ENCODE measurements at places on chromosomes 2 and 18.

DNA sequence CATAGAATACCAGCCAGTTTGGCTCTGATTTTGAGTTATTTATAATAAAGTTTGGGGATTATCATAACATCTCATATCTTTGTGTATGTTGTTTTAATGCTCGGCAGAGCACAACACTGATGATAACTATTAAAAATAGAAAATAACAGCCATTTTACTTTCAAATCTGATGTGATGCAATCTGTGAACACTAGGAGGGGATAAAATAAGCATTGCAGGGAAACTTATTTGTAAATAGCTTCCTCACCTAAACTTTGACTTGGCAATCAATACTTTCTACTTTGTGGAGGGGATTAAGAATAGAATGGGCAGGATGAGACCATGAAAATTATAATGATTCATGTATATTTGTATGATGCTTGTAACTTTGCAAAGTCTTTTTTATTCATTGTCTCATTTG, 54.4 kb downstream of the USP14 start:
- DNase-seq = no peak

DNA sequence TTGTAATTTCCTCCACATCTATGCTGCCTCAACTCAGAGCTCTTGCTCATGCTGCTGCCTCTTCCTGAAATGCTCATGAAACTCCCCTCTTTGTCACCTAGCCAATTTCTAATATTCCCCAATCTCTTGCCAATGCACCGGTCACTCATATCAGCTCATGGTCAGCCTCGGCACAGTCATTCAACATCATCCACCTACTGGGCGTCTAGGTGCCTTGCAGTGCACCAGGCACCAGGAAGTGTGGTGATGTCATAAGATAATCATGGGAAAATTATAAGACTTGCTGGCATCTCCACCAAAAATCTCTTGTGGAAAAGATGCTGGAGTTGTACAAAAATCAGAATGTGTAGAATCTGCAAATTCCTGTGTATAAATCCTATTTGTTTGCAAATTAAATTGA, 52.6 kb upstream of the RAB27B start:
- DNase-seq = no peak

GRCh38 chr18:3479978-3480509, 30.1 kb downstream of the TGIF1 start:
- no peak for DNase-seq

GRCh38 chr2:161178756-161179155, 18.5 kb downstream of the TANK start:
- no peak for DNase-seq

- no peak for DNase-seq
Observed at GRCh38 chr2:218884519-218884918, 3.9 kb downstream of the WNT10A start.

DNA sequence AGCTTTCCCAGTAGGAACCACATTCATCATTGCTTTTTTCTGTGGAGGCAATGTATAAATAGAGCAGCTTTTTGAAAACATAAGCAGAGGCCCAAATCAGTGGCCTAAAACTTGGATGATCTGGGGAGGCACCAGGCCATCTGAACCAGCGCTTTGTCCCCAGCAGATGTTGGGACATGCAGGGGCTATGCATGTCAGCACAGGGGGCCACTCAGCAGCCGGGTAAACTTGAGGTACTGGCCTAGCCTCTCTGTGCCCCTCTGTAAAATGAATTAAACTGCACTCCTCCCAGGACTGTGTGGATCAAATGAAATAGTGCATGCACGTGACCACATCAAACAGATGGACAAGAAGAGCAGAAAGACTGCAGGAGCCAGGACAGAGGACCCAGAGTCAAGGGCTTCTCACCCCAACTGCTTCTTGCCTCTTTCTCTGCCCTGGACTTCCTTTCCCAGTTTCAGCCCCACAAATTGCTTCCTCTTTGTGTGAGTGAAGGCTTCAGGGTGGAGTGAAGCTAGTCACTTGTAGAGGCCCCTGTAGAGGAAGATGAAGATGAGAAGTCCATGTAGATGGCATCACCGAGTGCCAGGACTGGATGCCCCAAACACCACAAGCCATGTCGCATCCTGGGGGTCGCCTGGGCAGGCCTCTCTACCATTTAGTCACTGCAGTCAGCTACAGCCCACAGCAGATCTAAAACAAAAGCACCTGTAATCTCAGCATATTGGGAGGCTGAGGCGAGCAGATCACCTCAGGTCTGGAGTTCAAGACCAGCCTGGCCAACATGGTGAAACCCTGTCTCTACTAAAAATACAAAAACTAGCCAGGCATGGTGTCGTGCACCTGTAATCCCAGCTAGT, 53.2 kb downstream of the IMPA2 start:
- no peak for DNase-seq

- no peak for DNase-seq
Observed at GRCh38 chr2:173196080-173196479, 120.4 kb downstream of the MAP3K20 start.

DNA sequence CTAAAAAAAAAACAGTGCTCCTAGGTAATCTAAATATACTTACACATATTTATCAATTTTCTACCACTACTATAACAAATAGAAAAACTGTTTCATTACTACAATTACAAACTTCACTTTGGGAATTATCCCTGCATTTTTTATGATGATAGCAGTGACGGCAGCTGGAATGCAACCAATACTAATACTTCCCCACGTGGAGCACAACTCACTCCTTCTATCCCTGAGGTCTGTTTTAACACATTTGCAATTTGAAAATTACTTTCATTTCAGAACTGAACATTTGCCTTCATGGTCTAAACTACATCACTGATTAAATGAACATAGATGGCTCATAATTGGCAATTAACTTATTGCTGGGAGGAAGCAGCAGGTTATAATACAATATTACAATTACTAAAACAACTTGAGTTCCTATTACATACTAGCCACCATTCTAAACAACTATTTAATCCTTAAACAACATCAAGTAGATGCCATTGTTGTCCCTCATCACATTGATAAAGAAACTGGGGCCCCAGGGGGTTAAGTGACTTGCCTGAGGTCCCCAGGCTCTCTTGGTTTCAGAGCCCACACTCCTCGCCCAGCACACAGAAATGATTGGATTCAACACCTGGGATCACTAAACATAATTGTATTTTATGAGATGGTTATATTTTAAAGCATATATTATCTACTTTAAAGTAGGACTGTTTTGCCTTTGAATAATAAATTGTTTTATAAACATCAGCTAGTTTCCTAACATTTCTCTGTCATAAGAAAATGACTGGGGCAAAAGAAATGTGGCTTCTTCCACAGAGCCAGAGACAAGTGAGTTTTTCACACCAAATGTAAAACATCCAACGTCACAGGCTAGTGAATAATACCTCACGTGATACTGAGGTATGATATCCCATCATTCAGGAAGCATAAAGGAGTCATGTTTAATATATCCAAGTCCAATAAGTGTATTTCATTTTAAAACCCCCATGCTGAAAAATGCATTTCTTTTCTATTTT, 6.2 kb downstream of the COLEC12 start:
- no peak for DNase-seq

GRCh38 chr2:38029512-38029911, 46.4 kb downstream of the CYP1B1 start:
- no peak for DNase-seq

GRCh38 chr2:58698620-58699019, 457.5 kb upstream of the FANCL start:
- DNase-seq = no peak

GRCh38 chr18:54109131-54109683, 115.3 kb downstream of the MBD2 start:
- DNase-seq = no peak

- no peak for DNase-seq
Observed at GRCh38 chr2:69184224-69184623, 171.2 kb downstream of the ANTXR1 start.

DNA sequence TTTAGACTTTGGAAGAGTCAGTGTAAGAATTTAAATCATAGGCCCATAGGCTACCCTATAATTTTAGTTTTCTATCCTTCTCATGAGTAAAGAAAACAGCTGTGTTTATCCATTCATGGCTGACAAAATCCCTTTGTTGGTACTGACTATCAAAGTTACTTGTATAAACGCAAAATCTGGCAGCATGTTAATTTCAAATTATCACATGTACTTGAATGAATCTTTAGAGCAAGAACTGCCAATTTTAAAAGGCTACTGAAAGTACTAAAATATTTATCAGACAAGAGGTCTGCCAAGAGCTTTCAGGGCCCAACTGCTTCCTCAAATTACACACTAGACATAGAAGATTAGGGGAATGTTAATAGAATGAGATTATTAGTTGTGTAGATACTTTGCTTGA, 66.6 kb downstream of the MYL12B start:
- no peak for DNase-seq

DNA sequence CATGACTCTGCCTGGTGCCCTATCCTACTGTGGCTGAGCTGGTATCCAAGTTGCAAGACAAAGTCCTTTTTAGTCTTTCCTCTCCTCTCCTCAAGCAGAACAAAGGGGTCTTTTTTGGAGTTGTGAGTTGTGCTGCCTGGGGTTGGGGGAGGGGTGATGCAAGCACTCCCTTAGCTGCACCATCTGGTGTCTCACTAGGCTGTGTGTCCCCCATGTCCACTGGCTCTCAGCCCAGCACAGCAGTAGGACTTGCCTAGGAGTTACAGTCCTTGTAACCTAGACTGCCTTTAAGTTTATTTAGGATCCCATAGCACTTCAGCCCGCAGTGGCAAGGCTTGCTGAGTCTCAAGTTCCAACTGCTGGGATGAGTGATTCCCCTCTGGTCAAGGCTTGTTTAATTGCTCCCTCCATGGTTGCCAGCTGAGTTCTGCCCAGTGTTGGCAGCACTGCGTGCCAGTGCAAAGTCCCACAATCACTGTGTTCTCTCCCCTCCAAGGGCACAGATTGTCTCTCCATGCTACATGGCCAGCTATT, 13.2 kb upstream of the ILKAP start:
- peak; percentile 89 for DNase-seq

DNA sequence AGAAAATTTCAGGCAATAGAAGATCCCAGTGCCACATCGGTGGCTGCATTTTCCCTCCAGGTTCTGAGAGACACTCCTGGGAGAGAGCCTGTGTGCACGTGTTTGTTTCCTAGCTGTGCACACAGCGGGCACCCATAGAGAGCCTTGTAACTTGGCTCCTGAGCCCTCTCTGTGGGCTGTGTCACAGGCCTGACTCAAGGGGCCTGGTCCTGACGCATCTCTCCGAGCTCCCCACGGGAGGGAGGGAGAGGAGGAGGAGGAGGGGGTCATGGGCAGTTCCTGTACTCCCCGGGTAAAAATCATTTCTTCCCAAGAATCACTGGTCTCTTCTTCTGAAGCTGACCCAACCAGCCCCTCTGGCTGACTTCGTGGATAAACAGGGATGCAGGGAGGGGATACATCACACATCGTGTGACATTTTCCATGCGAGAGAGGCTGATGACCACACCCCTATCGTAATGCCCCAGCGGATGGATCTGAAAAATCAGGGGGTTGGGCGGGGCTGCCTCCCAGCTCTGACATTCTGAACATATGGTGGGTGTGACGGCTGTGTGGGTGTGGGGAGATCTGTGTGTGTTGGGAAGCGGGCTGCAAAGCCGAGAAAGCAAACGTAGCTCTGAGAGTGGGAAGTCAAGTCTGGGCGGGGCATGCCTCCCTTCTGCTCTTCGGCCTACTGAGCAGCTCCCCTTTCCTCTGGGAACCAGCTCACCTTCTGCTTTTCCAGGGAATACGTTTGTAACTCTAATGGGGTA, 308.3 kb upstream of the HS6ST1 start:
- no peak for DNase-seq

DNA sequence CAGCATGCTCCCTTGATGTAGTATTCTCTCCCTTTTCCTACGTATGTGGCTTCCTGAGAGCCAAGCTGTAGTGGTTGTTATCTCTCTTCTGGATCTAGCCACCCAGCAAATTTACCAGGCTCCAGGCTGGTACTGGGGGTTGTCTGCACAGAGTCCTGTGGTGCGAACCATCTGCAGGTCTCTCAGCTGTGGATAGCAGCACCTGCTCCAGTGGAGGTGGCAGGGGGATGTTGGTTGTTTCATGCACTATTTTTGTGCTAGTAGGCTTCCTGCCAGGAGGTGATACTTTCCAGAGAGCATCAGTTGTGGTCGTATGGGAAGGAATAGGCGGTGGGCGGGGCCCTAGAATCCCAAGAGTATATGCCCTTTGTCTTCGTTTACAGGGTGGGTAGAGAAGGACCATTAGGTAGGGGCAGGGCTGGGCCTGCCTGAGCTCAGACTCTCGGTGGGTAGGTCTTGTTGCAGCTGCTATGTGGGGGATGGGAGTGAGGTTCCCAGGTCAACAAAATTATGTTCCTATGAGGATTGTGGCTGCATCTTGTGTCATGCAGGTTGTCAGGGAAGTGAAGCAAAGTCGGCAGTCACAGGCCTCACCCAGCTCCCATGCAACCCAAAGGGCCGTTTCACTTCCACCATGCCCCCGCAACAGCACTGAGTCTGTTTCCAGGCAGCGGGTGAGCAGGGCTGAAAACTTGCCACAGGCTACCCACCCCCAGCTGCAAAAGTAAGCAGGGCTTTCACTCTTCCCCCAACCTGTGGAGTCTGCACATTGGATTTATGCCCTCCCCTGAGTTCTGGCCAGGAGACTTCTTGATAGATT, 1139.5 kb downstream of the BCL11A start:
- no peak for DNase-seq

- DNase-seq = no peak
Observed at GRCh38 chr2:225120186-225120585, 77.9 kb upstream of the DOCK10 start.

DNA sequence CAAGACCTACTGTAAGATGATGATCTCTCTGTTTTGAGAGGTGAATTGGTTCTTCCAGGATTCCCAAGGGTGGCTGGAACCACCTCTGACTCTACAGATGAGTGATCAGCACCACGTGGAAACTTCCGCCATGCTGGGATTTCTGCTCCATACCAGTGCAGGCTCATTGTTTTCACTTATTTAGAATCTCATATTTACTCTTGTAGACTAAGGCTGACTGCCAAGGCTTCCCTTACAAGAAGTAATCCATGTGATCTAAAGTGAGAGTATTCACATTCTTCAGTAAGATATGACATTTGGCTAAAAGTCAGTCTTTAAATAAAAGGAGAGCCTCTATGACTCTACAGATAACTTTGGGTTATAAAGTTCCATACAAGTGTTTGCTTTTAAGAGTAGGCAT, 322.9 kb upstream of the RAB12 start:
- no peak for DNase-seq

DNA sequence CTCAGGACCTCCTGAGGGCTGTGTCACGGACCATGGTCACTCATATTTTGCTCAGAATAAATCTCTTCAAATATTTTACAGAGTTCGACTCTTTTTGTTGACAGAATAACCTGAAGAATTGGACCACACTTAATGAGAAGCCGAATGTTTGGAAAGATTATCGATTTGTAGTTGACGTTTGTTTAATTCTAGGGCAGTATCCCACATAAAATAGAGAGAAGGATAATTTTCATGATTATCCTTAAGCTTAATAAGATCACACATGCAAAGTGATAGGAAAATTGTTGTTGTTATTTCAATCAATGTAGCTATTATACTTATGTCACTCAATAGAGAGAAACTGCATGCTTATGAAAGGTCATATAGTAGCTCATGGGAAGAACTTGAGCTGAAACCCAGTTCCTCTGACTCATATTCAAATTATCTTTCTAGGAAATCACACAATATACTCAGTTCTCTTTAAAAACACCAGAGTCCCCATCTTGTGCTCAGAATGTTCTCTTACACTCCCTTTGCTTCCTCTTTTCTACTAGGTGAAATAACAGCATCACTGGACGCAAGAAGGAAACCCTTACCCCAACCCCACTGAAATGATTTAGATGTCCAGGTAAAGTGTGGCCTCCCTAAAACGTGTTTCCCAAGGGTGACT, 982.1 kb downstream of the TSN start:
- no peak for DNase-seq

Data from hippocampal formation (tissue), 2 donors.